Osteocyte (in vitro differentiated cells): ENCODE measurements at places on chromosomes 12 and 14.

GRCh38 chr14:31677630-31678029, 116.4 kb downstream of the NUBPL start:
- H3K36me3 ChIP-seq: peaks cover 3% of the 10 kb centered on the region
- no peak overlapping the region for H3K27ac ChIP-seq
- H3K4me3 ChIP-seq: no peak overlapping the region
- H3K4me1 ChIP-seq: no peaks in the 10 kb centered on the region
- DNase-seq: no peak

DNA sequence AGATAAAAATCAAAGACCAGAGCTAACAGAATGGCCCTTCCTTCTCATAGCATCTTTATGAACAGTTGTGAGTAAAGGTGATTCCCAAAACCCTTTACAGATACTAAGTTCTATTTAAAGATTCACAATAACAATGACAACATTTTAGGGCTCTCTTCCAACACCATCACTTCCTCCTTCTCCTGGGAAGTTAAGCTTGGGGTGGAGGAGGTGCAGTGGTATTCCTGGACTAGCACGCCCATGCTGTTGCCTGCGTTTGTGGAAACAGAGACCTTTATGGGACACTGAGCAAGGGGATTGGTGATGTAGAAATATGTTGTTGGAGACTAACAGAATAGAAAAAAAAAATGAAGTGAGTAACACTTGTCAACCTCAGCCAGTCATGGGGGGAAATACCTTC, 22.5 kb downstream of the SYNE2 start:
- H3K27ac ChIP-seq: no peak overlapping the region
- H3K36me3 ChIP-seq: no peaks in the 10 kb centered on the region
- H3K27me3 ChIP-seq: no peaks in the 10 kb centered on the region
- no peak for DNase-seq
- H3K4me3 ChIP-seq: no peak overlapping the region

DNA sequence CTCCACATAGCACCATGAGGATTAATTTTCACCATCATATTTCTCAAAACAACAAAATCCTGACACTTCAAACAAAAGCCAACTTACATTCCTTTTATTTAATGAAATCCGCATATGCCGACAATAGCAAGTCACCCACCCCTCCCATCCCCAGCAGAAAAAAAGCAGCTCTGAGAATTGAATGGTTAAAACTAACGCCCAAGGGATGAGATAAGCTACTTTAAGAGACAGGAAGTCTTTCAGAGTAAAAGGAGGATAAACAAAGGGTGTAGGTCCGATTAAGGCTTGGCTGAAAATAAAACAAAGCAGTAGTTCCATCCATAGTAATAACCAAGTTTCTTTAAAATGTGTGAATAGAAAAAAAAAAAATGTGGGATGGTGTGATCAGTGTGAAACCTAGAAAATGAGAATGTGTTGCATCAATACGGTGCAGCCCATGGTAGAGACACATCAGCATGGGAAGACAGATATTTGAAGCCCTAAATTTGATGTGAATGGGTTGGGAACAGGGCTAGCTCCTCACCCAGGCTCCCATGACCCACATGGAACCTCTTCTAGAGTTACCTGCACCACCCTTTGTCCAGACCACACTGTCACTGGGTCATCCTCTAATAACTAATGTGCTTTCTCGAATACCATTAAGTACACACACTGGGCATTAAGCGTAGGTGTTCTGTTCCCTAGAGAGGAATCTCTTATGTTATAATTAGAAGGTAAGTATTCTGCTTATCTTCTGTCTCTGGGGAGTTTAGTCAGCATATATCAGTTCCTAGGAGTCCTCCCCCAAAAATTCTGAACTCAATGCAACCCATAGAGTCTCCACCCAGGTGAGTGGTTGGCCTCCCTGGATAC, 31.7 kb downstream of the RTRAF start:
- H3K4me3 ChIP-seq: no peak overlapping the region
- no peak overlapping the region for H3K27ac ChIP-seq
- H3K27me3 ChIP-seq: no peaks in the 10 kb centered on the region
- peaks cover 61% of the 10 kb centered on the region for H3K4me1 ChIP-seq
- DNase-seq: no peak
- peaks cover 22% of the 10 kb centered on the region for H3K36me3 ChIP-seq

DNA sequence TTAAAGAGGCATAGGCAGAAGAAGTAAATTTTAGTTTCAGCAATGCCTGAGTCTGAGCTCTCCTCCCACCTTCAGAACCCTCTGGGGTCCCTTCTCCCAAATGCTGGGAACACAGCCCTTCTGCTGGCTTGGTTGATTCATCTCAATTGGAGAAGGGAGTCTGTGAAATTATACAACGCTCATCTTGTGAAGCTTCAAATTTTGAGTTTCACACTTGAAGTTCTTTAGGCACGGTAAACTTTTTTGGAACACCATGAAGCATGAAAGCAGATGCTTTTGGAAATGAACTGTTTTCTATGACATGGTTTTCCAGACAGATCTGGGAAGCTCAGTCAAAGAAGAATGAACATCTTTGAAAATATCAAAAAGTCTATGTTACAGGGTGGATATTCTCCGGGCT, 69.9 kb downstream of the TBK1 start:
- H3K27ac ChIP-seq: peak overlapping the region; percentile 64
- H3K4me1 ChIP-seq: peaks cover 19% of the 10 kb centered on the region
- H3K27me3 ChIP-seq: peaks cover 3% of the 10 kb centered on the region
- H3K4me3 ChIP-seq: no peak overlapping the region

DNA sequence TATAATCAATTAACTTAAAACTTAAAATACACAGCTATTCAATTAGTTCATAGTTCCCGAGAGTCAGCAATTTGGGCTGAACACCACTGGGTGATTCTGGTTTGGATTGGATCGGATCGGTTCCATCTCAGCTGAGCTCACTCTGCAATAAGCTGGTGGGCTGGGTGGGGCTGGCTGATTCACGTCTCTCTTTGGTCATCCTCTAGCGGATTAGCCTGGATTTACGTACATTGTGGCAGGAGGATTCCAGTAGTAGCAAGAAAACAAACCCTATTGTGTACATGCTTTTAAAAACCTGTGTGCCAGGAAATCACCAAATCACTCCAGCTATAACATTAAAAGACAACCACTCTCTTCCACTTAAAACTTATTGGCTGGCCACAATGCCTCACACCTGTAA, 3.2 kb upstream of the CLEC4C start:
- H3K4me1 ChIP-seq: no peaks in the 10 kb centered on the region
- H3K27ac ChIP-seq: no peak overlapping the region
- H3K4me3 ChIP-seq: no peak overlapping the region
- no peak for DNase-seq
- no peaks in the 10 kb centered on the region for H3K27me3 ChIP-seq

- no peaks in the 10 kb centered on the region for H3K4me1 ChIP-seq
- H3K36me3 ChIP-seq: no peaks in the 10 kb centered on the region
- no peak overlapping the region for H3K4me3 ChIP-seq
- H3K27ac ChIP-seq: no peak overlapping the region
Observed at GRCh38 chr12:110862329-110862728, 15.5 kb downstream of the CCDC63 start.

DNA sequence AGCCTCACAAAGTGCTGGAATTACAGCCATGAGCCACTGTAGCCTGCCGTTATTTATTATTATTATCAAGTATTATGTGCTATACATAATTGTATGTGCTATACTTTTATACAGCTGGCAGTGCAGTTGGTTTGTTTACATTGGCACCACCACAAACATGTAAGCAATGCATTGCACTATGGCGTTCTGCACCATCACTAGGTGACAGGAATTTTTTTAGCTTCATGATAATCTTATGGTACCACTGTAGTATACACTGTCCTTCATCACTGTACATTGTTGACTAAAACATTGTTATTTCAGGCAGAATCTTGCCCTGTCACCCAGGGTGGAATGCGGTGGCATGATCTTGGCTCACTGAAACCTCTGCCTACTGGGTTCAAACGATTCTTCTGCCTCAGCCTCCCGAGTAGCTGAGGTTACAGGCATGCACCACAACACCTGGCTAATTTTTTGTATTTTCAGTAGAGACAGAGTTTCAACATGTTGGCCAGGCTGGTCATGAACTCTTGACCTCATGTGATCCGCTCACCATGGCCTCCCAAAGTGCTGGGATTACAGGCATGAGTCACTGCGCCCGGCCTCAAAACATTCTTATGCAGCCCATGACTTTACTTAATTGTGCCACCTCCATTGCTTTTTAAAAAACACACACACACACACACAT, 17.1 kb downstream of the MRPL42 start:
- no peaks in the 10 kb centered on the region for H3K27me3 ChIP-seq
- H3K4me1 ChIP-seq: peaks cover 2% of the 10 kb centered on the region
- H3K36me3 ChIP-seq: peaks cover 21% of the 10 kb centered on the region
- H3K4me3 ChIP-seq: no peak overlapping the region

- H3K27me3 ChIP-seq: no peaks in the 10 kb centered on the region
- H3K4me3 ChIP-seq: no peak overlapping the region
- no peaks in the 10 kb centered on the region for H3K36me3 ChIP-seq
- H3K27ac ChIP-seq: no peak overlapping the region
- no peak for DNase-seq
Observed at GRCh38 chr14:38238332-38238731, 17.6 kb downstream of the CLEC14A start.

GRCh38 chr12:41979574-41979973, 165.1 kb downstream of the GXYLT1 start:
- peaks cover 6% of the 10 kb centered on the region for H3K4me1 ChIP-seq
- no peak overlapping the region for H3K27ac ChIP-seq
- H3K27me3 ChIP-seq: peaks cover 2% of the 10 kb centered on the region
- H3K4me3 ChIP-seq: no peak overlapping the region

GRCh38 chr14:81801921-81802320, 268.3 kb upstream of the SEL1L start:
- H3K27ac ChIP-seq: no peak overlapping the region
- no peaks in the 10 kb centered on the region for H3K27me3 ChIP-seq
- H3K4me3 ChIP-seq: no peak overlapping the region
- no peaks in the 10 kb centered on the region for H3K36me3 ChIP-seq
- no peak for DNase-seq

DNA sequence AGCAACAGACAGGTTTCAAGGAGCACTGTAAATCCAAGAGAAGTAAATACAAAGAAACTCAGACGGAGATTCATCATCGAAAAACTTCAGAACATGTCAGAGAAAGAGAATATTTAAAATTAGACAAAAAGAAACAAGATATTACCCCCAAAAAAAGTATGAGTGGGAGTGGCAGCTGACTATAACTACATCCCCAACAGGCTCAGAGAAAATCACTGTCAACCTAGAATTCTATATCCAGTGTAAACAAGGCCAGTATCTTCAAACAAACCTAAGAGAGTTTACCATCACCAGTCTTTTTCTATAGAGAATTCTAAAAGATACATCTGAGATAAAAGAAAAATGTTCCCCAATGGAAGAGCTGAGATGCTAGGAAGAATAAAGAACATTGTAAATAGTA, 39.6 kb downstream of the CRY1 start:
- no peaks in the 10 kb centered on the region for H3K27me3 ChIP-seq
- H3K4me1 ChIP-seq: peaks cover 8% of the 10 kb centered on the region
- peaks cover 9% of the 10 kb centered on the region for H3K36me3 ChIP-seq
- no peak for DNase-seq
- H3K4me3 ChIP-seq: no peak overlapping the region

GRCh38 chr14:92973261-92973797, 50.4 kb downstream of the CHGA start:
- no peak overlapping the region for H3K4me3 ChIP-seq
- H3K27ac ChIP-seq: no peak overlapping the region
- H3K36me3 ChIP-seq: peaks cover 11% of the 10 kb centered on the region
- no peak for DNase-seq

DNA sequence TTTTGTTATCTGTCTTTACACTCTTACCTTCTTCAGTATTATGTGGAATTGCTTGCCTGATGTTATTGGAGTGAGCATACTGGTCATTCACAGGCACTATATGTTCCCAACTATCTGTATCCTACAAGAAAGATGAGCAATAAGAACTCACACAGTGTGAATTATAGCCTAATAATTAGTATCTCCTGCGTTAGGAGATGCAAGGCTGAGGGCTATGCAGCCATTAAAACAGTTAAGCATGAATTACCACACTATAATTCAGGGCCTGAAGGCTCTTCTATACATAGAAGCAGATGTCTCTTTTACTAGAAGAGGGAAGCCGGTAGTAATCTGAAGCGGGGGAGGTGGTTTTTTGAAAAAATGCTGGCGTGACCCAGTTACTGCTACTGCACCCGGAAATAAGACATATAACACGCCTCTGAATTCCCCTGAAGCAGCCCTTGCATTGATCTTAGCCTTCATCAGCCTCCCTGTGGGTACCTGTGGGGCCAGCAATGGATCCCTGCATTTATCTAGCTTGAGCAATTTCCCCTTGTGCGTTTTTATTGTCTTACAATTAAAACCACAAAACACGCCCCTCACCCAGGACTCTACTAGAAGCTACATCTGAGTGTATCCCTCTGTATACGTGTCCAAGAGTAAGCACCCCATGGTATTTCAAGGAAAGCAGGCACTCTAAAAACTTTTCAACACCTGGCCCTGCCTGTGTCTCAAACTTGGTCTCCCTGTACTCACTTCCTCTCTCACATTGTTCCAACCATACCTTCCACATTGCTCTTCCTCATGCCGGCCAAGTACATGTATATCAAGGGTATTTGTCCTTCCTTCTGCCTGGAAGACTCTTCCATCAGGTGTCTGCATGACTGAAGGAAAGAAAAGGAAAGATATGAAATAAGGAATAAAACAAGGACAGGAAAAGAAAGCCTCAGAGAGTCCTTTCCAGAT, 210.9 kb upstream of the ARID2 start:
- no peaks in the 10 kb centered on the region for H3K36me3 ChIP-seq
- no peak for DNase-seq
- H3K27me3 ChIP-seq: peaks cover 29% of the 10 kb centered on the region
- no peaks in the 10 kb centered on the region for H3K4me1 ChIP-seq
- no peak overlapping the region for H3K4me3 ChIP-seq

GRCh38 chr14:64723691-64724577, 19.7 kb downstream of the PLEKHG3 start:
- no peak overlapping the region for H3K4me3 ChIP-seq
- H3K27ac ChIP-seq: peak overlapping the region; percentile 27
- DNase-seq: no peak
- H3K4me1 ChIP-seq: peaks cover 74% of the 10 kb centered on the region
- H3K27me3 ChIP-seq: no peaks in the 10 kb centered on the region
